Activated CD4-positive, alpha-beta memory T cell treated with anti-CD3 and anti-CD28 coated beads for 36 hours (primary cell): ENCODE measurements at places on chromosomes 1 and 21. TPM values are rescaled to one million over a fixed set of nuclear protein-coding genes. Genes with fewer than 3 reads are reported as not detected.

DNA sequence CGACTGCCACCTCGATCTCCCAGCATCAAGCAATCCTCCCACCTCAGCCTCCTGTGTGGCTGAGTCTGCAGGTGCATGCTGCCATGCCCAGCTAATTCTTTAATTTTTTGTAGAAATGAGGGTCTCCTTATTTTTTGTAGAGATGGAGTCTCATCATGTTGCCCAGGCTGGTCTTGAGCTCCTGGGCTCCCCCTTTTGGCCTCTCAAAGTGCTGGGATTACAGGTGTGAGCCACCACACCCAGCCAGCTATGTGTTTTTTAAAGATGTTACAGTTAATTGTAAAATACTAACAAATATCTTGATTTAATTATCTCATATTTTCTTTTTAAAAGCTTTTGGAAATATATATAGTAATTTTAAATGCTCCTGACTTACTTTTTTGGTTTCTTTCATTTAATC is 181.3 kb upstream of the DMRTA2 start:
- DNase-seq: no peak

Gene NTMT2
- total RNA-seq: not detected

- no peak for DNase-seq
Measured at GRCh38 chr1:150575072-150575489, 4.3 kb downstream of the MCL1 start.

- DNase-seq: no peak
Measured at GRCh38 chr1:173084292-173084691, 33.6 kb upstream of the TNFSF18 start.

Gene KAZN
- total RNA-seq: 0.33 TPM

Gene AGMAT
- total RNA-seq: 13.9 TPM

Gene SPRR4
- not detected for total RNA-seq

DNA sequence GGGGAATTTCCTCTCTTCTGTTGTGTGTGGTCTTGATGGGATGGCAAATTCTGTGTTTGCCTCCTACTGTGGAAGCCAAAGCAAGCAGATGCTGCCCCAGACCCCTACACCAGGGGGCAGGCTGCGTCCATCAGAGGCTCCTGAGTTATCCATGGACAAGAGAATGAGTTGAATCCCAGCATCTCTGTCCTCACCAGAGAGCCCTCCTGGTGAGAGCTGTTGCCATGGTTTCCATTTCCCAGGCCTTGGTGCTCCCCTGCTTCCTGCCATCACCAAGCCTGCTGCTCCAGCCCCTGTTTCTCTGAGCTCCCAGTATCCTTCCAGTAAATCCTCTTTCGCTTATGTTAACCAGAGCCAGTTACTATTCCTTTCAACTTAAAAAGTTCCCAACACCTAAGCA is 20.4 kb upstream of the GNG12 start:
- DNase-seq: peak; percentile 19

- DNase-seq: no peak
Measured at GRCh38 chr1:184610876-184611595, 143.6 kb downstream of the EDEM3 start.

DNA sequence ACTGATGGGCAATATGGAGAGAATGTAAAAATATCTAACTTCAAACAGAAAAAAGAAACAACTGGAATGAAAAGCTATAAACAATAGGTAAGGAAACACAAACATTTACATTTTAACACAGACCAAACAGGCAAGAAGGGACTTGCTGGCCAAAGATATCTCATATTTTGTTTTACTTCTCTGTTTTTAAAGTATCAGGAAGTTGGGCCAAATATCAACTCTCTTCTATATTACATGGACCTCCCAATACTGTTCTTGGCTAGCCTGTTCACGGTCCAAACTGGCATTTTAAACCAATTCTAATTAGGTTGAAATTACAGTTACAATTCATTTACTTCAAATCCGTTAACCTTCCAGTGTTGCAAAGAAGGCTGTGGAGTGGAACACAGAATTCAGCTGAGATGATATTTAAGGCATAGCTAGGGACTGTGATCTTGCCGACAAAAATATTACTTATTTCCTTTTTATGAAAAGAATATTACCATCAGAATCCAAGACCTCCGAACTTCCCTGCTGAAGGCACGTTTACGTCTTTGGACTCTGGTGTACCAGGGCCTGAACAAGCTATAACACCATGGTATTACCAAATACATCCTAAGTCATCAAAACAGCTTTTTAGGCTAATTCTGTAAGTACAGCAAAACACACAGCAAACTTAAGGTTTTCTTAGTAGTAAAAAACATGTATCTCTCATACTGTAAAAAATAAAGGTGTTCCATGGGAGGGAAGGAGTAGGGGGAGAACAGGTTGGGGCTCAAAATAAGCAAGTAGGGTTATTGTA is 165.4 kb downstream of the RUNX1 start:
- DNase-seq: no peak

Gene PTPN22
- total RNA-seq: 45.7 TPM

DNA sequence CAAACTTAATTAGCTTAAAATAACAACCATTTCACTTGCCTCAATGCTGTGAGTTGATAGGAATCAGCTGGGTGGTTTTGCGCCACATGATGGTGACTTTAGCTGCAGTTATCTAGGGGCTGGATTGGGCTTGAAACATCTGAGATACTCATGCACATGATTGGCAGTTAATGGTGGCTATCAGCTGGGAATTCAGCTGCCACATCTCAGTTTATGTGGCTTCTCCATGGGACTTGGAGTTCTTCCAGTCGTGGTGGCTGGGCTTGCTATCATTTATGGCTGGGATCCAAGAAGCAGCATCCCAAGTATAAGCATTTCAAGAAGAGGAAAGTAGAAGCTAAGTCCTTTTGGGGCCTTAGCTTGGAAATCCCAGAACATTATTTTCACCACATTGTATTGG is 36.4 kb downstream of the PDC start:
- DNase-seq: no peak

DNA sequence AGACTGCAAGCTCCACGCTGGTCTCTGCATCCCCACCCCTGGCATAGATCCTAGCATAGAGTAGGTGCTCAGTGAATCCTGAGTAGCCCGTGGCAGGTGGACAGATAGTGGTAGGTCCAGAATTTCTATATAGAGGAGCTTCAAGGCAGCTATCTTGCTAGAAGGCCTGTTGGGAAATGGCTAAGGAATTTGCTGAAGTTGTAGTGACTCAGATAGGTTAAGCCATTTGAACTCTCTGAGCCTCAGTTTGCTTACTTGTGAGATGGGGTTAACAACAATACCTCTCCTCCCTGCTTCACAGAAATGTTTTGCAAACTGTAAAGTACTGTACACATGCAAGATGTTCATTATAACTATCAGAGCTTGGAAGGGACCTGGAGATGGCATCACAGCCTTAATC is 23.4 kb upstream of the EPHB2 start:
- no peak for DNase-seq

DNA sequence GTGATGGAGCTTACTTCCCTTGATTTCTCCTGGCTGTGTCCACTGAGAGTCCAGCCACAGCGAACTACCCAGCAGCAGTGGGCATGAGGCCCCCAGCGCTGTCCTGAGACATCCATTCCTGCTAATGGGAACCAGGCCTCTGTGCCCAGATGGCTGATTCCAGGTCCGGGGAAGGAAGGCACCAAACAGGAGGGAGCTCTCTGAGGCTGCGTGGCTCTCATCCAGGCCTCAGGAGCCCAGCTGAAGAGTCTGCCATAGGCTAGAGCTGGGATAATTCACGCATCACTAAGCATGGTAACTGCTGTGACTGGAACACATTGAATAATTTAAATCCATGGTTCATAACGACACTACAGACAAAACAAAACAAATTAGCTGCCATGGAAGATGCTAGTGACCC is 24.7 kb upstream of the LRRC47 start:
- DNase-seq: no peak

Gene RABIF
- total RNA-seq: 10.1 TPM

DNA sequence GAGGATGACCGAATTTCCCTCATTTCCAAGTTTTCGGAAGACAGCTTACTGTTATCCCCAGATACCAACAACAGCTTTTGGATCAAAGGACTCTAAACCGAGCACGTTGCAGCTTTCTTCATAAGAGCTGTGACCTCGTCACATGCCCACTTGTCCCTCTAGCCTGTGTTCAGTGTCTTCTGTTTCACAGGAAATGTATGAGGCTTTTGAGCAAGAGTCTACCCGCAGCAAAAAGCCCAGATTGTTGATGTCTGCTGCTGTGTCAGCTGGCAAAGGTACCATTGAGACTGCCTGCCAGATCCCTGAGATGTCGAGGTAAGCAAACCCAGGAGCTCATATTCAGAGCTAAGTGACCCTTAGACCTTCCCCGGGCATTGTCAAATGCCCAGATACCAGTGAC is 24.1 kb downstream of the CHI3L2 start:
- DNase-seq: peak; percentile 12

Gene AADACL4
- total RNA-seq: not detected

GRCh38 chr1:180982422-180982821 is 40.2 kb downstream of the STX6 start:
- no peak for DNase-seq

Gene IFI44
- 56.1 TPM for total RNA-seq

GRCh38 chr1:231952154-231952553 is 325.6 kb downstream of the DISC1 start:
- no peak for DNase-seq

Gene SLAMF9
- total RNA-seq: not detected

Gene AKNAD1
- total RNA-seq: not detected

Gene SPATA1
- total RNA-seq: 3.2 TPM

GRCh38 chr1:108100148-108100547 is 100.0 kb downstream of the SLC25A24 start:
- DNase-seq: no peak

Gene NBPF14
- 19.3 TPM for total RNA-seq

- DNase-seq: no peak
Measured at GRCh38 chr1:195733826-195734225, 874.4 kb downstream of the KCNT2 start.

- no peak for DNase-seq
Measured at GRCh38 chr1:156347331-156347730, 9.0 kb downstream of the TSACC start.

- DNase-seq: no peak
Measured at GRCh38 chr1:229864686-229865230, 202.3 kb upstream of the GALNT2 start.

- peak; percentile 18 for DNase-seq
Measured at GRCh38 chr1:172906778-172907592, 143.8 kb downstream of the TNFSF18 start.

Gene FAM167B
- total RNA-seq: 0.68 TPM

Gene BRWD1
- 28.7 TPM for total RNA-seq

Gene OR2T35
- not detected for total RNA-seq
